ENCODE measurements at places on chromosomes 12 and 14.

DNA sequence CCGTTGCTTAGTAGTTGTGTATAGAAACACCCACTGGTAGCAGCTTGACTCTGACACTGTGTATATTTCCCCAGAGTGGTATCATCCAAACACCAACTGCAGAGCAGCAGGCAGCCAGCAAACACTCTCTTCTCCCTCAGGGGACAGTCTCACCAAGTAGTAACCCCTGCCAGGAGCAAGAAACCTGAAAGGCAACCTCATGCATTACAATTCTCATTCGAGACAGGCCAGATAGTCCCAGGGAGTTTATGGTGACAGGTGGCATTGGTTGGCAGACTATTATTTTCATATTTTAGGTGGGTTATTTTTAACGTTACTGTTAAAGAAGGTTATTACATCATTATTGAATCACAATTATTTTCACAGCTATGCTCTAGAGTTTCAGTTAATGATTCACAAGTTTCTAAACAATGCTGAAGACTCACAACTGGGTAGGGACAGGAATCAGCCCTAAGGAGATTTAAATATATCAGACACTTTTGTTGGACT, 222.8 kb downstream of the EGLN3 start:
- no peak for DNase-seq

DNA sequence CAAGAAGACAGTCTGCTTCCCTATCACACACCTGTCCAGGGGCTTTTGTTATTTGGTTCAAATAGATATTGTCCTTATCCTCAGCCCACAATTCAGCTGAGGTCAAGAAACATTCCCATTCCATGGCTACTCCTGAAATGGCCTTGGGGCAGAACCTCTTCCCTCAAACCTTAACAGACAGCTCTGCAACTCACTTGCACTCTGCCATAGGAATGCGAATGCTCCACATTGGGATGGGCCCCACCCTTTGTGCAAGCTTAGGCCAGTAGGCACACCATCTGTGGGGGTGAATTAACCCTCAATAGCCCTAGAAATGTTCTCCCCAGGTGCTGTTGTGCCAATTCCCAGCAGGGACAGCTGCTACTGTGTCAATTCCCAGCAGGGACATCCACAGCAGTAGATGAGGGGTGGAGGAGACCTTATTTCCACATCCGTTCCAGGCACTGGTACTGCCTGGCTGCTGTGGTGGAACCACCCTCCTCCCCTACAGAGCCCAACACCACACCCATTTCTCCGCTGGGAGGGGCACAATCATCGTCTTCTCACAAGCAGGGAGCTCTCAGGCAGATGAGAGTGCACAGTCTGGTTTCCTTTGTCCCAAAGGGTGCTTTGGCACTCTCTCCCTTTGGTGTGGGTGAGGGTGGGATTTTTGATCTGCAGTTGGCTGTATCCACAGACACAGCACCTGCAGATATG, 42.3 kb upstream of the GLIPR1 start:
- DNase-seq, result no peak

GRCh38 chr12:6896846-6897435, 7.7 kb upstream of the LRRC23 start:
- no peak for DNase-seq

DNA sequence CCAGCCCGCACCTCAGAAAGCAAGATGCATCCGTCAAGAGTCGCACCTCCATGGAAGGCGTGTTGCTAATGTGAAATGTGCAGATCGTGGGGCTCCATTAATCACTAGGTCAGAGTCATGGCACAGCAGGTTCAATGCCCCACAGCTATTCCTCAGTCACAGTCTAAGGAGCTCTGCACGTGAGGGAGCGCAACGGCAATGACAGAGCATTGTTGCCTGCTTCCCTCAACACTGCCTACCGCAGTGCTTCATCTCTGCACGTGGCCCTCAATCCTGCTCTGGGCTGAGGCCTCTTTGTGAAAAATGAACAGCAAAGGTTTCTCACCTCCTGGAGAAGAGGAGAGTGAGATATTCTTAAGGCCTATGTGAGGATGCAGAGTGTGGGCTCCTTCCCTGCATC, 995.2 kb upstream of the TMEM132C start:
- DNase-seq, result no peak

DNA sequence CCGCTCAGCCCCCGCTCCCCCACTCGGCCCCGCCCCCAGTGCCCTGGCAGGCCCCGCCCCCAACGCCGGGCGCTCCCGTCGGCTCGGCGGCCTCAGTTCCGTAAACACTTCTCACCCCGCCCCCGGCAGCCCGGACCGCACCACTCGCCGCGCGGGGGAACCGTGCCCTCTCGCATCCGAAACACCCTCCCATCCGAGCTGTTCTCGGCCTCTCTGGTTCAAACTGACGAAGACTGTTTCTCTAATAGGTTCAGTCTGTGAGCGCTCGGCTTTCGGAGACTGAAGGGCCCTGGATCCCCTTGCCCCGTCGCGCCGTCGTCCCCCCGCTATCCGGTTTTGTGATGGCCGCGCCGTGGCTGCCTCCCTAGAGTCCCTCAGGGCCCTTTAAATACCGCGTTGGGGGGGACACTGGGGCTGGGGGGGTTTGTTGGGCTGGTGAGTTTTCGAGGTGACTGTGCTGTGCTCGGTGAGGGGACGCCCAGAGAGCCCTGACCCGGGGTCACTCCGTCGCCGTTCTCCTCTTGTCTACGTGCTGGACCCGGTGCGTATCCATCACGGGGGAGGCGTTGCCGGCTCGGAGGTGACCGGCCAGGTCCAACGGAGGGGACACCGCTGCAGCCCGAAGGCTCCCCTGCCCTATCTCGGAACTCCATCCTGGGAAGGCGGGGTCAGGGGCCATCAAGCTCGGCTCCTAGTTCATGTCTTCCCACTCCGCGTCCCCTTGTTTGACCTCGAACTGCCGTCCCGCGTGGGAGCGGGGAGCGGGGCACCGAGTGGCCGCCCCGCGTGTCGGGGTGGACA, at the start of gene TCP11L2:
TSS of gene TCP11L2 (plus strand) at position 333 of the 801 bp plus-strand sequence. CDS start 8,343 bp downstream, outside the sequence.
- DNase-seq, result peak; percentile 93

GRCh38 chr12:10069976-10070375, 28.8 kb downstream of the CLEC1A start:
- DNase-seq, result no peak

- DNase-seq, result no peak
Measured at GRCh38 chr14:91258011-91258618, 13.6 kb upstream of the GPR68 start.

- no peak for DNase-seq
Measured at GRCh38 chr12:68480526-68480925, 130.2 kb upstream of the RAP1B start.

DNA sequence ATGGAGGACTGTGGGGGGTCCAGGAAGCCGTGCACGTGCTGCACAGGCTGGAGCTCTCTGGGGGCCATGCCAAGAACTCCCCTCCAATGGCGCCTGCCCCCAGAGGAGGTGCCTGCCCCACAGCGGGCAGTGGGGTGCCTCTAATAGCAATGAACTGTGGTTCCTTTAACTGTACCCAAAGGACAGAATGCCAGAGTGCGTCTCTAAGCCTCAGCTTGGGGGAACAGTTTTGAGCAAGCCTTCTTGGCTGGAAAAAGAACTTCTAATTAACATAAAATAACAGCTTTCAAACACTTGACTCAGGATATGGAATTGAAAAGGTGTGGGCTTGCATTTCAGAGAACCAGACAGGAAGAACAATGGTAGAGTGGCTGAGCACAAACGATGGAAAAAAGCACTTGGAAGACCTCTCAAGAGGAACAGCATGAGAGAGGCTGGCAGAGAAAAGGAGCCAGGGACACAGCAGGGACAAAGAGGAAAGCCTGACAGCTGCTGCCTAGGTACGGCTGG, 195.6 kb downstream of the TTC7B start:
- DNase-seq, result no peak

DNA sequence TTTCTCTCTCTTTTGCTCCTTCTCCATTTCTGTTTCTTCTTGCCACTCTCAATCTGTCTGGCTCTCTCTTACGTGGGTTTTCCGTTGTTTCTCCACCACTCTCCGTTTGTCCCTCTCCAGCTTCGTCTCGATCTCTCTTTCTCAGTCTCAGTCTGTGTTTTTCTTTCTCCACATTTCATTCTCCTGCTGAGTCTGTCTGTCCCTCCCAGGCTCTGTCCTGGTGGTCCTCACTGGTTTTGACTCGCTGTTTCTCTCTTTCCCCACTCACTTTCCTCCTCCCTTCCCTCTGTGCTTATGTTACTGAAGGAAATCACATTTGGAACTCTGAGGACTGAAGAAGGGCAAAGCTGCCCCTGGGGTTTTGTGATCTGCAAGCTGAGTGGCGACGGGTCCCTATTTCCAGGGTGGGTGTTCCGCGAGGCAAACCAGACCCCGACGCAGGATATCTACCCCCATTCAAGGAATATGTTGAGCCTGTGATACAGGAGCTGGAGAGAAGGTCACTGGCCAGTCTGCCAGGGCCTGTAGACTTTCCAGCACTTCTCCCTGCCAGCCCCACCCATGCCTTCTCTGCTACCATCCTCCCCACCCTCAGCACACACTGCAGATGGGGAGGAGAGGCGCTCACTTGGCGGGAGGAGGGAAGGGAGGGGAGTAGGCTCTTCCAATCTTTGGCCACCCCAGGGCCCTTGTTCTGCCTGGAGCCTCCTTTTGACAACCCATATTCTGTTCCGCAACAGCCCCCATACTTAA, 102.7 kb upstream of the MAP1LC3B2 start:
- DNase-seq, result no peak

DNA sequence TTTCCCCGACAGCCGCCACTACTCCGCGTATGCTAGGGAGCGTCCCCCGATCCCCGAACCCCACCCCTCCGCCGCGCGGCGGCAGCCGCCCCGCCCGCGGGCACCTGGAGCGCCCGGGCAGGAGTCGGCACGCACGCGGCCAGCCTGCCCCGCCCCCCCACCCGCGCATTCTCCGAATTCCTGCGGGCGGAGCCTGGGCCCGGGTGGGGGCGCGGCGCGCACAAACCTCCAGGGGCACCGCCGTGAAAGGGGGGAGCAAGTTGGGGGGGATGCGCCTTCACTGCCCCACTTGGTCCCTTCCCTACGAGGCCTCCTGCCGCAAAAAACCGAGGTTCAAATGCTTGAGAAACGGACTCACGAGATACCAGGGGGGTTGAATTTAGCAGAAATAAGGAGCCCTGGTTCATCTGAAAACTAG, 1.7 kb downstream of the AJUBA start:
- DNase-seq, result no peak

DNA sequence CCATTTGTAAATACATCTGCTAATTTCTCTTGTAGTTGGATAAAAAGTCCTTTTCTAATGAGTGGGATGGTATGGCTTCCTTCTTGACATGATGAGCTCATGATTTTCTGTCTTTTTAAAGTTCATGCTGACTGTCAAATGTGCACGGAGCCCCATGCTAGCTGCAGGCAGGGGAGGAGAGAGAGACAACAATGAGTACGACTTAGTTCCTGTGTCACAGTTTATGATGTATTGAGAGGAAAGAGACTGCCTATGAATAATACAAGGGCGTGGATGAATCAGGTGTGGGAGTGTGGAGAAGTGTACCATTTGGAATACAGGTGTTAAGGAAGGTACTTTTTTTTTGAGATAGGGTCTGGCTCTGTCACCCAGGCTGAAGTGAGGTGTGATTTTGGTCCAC, 10.7 kb upstream of the TBC1D30 start:
- DNase-seq, result no peak

DNA sequence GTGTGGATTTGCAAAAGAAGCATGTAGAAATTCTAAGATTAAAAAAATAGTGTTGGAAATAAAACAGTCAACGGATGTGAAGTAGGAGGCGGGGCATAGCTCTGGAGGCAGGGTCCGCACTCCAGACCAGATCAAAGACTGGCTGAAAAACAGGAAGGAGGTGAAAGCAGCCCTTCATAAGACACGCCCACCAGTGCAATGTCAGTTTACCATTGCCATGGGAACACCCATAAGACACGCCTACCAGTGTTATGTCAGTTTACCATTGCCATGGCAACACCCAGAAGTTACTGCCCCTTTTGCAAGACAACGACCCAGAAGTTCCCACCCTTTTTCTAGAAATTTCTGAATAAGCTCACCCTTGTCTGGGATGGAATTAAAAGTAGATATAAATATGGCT, 87.1 kb downstream of the FZD10 start:
- no peak for DNase-seq

- DNase-seq, result no peak
Measured at GRCh38 chr14:102945346-102946130, 23.1 kb downstream of the AMN start.

DNA sequence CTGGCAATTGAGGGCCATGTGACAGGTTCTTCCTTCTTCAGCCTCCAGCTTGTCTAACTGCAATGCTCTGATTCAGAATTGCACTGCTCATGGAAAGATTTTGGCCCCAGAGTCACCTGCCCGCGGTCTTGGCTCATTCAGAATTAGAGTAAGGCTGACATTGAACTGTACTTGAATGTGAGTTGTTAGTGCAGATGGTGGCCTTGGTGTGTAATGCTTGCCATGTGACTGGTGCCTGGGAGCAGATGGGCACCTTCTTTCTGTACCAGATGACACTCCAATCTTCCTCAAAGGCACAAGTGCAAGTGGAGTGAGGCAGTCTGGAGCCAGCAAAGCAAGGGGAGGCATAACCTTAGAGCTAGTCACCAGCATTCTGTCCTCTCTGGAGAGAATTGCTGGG, 36.5 kb upstream of the ANO4 start:
- DNase-seq, result no peak

DNA sequence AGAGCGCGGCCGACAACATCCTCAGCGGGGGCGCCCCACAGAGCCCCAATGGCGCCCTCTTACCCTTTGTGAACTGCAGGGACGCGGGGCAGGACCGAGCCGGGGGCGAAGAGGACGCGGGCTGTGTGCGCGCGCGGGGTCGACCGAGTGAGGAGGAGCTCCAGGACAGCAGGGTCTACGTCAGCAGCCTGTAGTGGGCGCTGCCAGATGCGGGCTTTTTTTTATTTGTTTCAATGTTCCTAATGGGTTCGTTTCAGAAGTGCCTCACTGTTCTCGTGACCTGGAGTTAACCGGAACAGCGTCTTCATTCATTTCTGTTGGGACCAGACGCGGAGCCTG, 103.8 kb upstream of the FKBP4 start:
- no peak for DNase-seq

DNA sequence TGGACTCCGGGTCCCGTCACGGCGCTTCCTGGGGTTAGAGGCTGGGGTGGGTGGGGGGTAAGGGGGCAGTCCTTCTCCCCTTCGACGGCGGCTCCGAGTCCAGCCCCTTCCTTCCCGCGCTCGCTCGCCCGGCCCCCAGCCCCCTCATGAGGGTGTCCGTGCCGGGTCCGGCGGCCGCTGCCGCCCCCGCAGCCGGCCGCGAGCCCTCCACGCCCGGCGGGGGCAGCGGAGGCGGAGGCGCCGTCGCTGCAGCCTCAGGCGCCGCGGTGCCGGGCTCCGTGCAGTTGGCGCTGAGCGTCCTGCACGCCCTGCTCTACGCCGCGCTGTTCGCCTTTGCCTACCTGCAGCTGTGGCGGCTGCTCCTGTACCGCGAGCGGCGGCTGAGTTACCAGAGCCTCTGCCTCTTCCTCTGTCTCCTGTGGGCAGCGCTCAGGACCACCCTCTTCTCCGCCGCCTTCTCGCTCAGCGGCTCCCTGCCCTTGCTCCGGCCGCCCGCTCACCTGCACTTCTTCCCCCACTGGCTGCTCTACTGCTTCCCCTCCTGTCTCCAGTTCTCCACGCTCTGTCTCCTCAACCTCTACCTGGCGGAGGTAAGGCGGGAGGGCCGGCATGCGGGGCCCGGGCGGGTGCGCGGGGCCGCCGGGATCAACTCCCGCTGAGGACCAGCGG, 500 bp downstream of the GPR137C start:
- DNase-seq, result peak; percentile 50

- DNase-seq, result no peak
Measured at GRCh38 chr14:94653321-94653720, 41.1 kb downstream of the SERPINA3 start.
